ENCODE measurements at places on chromosomes 1 and 21.

GRCh38 chr1:68372487-68372886 is 77.3 kb downstream of the RPE65 start:
- no peak for DNase-seq

DNA sequence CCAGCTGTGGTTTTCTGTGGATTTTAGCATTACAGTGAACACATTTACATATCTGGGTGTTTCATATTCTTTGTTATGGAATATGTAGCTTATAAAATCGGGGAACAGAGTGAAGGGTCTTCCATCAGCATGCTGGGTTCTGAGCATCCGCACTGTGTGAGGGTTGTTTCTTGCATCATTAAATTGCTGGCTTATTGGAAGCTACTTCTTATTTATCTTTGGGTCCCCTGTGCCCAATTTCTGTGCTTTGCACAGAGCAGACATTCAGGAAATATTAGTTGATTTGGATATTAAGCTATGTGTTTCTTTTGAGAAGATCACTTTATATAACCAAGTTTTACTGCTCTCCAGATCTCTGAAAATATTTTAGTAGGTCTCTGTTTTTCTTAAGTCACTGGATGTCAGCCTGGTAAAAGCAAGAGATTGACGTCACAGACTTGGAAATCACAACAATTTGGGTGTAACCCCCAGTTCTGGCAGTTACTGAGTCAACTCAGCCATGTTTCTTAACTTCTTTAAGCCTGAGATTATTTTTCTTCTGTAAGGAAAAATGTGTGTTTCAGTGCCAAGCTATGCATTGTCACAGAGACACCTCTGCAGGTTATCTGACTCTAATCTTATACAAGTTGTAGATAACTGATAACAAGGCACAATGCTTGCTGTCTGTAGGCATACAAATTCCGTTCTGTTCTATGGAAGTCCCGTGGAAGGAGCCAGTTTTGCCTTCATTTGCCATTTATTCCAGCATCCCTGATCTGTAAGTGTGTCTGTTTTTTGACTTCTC is 258.3 kb upstream of the KAZN start:
- no peak for DNase-seq

DNA sequence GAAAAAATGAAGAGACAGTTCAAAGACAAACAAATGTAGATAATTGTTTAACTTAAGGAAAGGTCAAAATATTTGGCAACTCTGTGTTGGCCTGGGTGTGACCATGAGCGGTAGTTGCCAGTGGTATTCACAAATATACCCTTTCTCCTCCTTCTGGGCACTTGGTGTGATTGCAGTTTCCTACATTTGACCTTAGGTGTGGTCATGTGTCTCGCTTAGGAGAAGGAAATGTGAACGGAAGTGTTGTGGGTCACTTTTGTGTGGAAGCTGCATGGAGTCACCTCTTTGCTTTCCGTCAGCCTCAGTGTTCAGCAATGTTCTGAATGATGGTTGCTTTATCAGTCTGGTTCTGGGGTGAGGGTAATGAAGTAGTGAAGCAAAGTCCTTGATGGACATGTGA is 3.4 kb upstream of the PCSK9 start:
- DNase-seq, result no peak

- DNase-seq, result no peak
Observed at GRCh38 chr1:233614173-233614742, 352 bp downstream of the KCNK1 start.

DNA sequence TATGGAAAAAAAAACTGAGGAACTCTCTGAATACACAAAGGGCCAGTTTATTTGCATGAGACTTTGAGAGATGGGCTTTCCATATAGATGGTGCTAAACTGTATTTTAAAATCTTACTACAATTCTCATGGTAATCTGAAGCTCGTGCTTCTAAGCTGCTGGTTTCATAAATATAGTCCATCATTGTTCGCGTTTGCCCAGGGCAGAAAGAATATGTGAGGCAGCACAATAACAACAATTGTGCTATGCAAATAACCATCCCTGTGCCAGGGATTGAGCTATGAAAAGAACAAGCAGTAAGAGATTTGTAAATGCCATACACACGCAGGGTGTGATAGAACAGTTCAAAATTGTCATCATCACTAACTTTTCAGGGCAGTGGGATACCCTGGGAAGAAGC is 4.9 kb upstream of the EPS15 start:
- no peak for DNase-seq

DNA sequence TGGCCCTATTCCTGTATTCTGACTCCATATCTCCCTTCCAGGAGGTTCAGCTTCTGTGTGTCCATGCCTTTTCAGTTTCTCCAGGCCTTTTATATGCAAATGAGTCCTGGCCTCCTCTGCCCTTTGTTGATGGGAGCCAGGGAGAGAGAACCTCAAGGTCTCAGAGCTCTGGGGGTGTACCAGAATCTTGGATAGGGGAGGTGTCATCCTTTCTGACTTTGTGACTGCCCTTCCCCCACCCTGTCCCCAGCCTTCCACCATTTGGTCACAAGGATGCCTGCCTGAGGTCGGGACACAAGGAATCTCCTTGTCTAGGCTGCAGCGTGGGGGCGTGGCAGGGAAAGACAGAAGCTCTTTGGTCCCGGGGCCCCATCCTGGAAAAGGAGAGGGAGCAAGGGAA is 18.6 kb downstream of the LURAP1 start:
- no peak for DNase-seq

GRCh38 chr21:41545500-41546359 is 37.8 kb upstream of the TMPRSS2 start:
- no peak for DNase-seq

DNA sequence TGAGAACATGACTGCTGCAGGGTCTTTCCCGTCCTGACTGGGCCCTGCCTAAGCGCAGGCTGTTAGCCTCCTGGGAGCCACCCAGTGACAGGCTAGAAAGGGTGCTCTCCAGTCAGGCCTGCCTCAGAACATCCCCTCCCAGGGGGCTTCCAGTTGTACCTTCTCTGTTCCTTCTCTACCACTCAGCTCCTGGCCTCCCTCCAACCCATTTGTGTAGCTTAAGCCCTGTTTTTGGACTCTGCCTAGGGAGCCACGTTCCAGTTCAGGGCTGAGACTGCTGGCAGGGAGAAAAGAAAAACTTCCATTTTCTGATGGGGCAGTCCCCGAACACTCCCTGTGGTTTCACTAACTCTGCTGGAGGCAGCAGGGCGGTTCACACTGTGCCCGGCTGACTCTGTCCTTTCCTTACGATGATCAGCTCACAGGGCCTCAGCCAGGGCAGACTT is 15.3 kb upstream of the POU3F1 start:
- no peak for DNase-seq

DNA sequence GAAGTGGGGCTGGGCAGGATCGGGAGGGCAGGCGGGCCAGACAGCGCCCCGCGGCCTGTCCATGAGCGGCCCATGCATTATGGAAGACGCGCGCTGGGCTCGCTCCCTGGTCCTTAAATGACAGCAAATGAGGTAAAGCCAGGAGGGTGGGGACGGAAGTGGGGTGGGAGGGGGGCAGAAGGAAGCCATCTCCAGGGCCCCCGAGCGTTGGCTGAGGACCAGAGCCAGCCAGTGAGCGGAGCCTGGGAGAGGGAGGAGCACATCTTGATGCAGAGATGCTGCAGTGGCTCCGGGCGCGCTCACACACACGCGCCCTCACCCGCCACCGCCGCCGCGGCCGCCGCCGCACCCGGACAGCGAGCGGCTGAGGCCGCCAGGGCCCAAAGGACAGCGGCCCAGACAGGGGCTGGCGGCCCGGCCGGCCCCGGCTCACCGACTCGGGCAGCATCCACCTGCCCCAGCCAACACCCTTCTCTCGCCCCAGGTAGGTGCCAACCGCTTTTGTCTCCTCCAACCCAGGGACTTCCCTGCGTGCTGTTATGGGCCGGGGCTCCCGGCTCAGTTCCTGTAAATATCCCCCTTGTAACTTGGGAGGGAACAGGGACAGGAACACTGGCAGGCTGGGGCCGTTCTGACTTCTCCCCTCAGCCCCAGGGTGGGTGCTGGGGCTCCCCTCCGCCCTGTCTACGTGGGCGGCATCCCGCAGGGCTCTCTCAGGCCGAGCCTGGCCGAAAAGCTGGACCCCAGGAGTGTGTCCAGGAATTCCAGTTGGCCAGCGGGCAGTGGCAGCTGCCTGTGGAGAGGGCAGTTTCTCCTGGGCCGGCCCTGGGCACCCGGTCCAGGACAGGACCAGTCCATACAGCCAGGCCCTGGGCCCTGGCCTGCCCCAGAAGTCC is at the start of gene CNTN2:
CNTN2 (plus strand) TSS at position 302 of the 896 bp plus-strand sequence. CDS start 9,974 bp downstream, outside the sequence.
- DNase-seq, result no peak

DNA sequence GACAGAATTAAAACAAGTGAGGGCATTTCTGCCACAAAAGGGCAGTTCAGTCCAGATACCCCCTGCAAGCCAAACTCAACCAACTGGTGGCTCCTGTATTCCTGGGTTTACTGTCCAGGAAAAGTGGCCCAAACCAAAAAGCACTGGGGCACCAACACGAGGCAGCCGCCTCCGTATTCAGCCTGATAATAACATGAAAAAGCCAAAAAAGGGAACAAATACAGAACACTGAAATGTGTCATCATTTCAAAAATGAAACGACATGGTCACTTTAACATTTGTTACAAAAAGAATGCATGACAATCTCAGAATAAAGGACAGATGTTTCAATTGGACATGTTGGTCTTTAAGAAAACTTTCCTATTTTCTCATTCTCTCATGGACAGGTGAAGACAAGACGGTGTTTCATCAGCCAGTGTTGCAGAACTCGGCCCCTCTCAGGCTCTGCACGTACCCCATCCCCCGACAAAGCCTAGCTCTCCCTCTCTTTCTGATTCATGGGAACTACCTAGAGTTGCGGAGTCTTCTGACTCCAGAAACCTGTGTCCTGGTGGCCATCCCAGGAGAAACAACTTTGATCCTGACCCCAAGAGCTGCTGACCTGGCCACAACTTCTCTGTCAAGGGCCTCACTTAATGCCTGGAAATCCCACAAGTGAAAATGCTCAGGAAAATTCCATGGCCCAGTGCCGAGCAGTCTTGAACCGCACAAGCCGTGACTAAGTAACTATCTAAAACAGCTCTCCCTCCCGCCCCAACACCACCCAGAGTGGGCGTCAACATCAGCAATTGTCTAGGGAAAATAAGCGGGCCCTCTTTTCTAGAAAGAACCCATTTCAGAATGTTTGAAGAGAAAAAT is 27.1 kb downstream of the ZBTB17 start:
- DNase-seq, result no peak

DNA sequence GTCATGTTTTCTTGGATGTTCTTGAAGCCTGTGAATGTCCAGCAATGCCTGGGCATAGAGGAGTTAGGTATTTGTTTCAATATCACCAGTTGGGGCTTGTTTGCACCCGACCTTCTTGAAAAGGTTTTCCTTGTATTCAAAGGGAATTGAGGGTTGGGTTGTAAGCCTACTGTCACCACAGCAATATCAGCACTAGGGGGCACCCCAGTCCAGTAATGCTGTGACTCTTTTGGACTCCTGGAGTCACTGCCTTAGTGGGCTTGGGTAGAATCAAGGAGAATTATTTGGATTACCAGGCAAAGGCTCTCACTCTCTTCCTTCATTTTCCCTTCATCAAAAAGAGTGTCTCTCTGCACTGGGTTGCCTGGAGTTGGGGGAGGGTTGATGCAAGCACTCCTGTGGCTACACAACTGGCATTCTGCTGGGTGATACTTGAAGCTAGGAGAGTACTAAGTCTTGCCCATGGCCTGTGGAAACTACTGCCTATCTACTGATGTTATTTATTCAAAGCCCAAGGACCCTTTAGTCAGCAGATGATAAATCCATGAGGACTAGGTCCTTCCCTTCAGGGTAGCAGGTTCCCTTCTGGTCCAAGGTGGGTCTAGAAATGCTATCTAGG is 34.5 kb downstream of the OR10R2 start:
- peak; percentile 25 for DNase-seq

- DNase-seq, result no peak
Observed at GRCh38 chr1:244027491-244028145, 23.5 kb upstream of the ZBTB18 start.

- DNase-seq, result no peak
Observed at GRCh38 chr1:18895317-18895716, 7.0 kb downstream of the ALDH4A1 start.

DNA sequence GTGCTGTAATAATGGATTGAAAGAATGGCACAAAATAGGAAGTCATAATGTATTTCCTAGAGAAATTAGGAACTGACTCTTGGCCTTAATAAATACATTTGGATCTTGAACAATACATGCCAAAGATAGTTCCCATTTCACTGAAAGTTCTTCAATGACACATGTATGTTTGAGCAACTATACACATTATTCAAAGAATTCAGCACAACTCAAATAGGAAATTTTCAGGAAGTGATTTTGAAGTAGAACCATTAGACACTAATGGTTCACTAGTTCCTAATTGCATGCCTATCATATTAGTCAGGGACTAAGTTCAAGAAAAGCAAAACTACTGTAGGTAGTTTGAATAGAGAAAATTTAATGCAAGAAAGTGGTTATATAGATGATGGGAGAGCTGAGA is 404.7 kb downstream of the LMO4 start:
- no peak for DNase-seq

DNA sequence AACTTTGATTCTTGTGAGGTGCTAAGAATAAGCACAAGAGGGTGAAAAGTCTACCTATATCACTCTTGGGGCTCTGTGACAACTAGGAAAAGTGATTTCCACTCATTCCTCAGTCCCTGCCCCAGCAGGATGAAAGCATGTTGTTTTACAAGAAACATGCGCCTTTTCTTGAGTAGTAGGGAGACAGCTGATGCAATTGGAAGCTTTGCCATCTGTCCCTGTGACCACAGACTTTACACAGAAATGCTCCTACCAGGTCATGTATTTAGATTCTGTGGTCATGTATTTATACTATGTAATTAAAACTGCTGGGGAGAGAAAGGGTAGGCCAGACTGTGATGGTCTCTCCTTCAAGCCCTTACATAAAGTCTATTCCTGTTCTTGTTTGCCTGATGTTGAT is 445.5 kb downstream of the PTPRC start:
- no peak for DNase-seq

DNA sequence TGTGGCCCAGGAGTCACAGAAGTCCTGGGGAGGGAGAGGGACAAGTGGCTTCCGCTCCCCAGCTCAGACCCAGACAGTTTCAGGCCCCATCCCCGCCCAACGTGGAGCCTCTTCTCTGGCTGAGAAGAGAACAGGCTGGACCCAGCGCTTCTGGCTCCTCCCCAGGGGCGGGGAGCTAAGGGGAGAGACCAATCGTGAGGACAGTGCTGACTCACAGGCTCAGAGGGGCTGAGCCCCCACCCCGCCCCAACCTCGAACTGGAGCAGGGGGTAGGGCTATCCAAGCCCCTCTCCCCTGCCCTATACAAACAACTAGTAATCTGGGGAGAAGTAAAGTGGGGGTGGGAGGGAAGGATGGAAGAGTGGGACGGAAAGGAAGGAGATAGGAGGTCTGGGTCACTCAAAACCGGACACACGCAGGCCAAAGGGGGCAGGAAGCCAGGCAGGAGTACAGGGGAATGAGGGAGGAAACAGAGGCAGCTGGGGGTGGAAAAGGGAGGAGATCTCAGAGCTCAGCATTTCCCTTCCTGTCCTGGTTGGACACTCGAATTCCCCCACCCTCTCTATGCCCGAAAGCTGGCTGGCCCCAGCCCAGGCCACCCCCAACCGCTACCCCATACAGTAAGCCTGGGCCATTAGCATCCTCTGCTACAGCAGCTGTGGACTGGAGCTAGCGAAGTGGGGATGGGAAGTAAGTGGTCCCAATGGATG is at the start of gene SHC1:
SHC1 (minus strand) TSS at position 117 of the 710 bp plus-strand sequence. CDS start 221 bp downstream, outside the sequence.
- DNase-seq, result no peak

GRCh38 chr1:88188038-88188437 is 496.0 kb upstream of the PKN2 start:
- DNase-seq, result no peak

Measured in stimulated activated CD4-positive, alpha-beta T cell treated with anti-CD3 and anti-CD28 coated beads, TNF-alpha, amount 100 ng/mL, for 24 hours (primary cell).